ENCODE measurements at places on chromosomes 5 and 9.

- peak overlapping the region; percentile 46 for H3K27ac ChIP-seq
- no peak overlapping the region for H3K4me3 ChIP-seq
- H3K27me3 ChIP-seq, result no peaks in the 10 kb centered on the region
Observed at GRCh38 chr5:82163452-82164175, 114.5 kb downstream of the RPS23 start.

- no peak overlapping the region for H3K4me3 ChIP-seq
- no peaks in the 10 kb centered on the region for H3K36me3 ChIP-seq
- peak overlapping the region; percentile 73 for H3K27ac ChIP-seq
- H3K27me3 ChIP-seq, result no peaks in the 10 kb centered on the region
- DNase-seq, result peak; percentile 62
Observed at GRCh38 chr5:151718153-151718552, 31.4 kb upstream of the SPARC start.

DNA sequence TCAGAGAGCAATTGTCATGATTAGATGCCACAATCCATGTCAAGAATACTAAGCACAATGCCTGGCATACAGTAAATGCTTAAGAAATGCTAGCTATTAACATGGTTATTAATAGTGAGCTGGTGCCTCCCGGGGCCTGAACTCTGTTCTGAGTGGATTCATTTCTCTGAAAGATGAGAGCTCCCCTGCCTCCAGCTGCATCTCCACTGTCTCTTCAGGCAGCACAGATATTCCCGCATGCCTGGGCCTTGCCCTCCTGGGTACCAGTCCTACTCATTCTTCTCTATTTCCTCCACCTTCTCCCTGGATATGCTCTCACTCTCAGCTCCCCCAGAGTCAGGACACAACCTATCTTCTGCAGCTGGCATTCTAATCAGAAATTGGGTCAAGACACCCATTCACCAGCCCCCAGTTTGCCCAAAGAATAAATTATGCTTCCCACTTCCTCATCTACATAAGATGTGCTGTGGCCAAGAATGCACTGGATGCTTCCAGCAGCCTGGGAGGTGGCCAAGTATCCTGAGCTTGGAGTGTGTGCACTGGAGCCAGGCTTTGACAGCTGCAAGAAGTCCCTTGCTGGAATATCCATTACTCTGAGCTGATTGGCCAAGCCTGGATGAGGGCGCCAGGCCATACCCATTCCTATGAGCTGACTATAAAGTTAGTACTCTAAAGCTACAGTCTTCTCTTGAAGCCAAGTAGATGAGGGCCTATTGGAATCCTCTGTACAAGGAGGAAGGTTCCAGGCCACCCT, 669.0 kb downstream of the ACTL7B start:
- no peaks in the 10 kb centered on the region for H3K36me3 ChIP-seq
- H3K27me3 ChIP-seq, result no peaks in the 10 kb centered on the region
- DNase-seq, result no peak
- H3K4me1 ChIP-seq, result peaks cover 26% of the 10 kb centered on the region
- no peak overlapping the region for H3K27ac ChIP-seq
- no peak overlapping the region for H3K4me3 ChIP-seq

DNA sequence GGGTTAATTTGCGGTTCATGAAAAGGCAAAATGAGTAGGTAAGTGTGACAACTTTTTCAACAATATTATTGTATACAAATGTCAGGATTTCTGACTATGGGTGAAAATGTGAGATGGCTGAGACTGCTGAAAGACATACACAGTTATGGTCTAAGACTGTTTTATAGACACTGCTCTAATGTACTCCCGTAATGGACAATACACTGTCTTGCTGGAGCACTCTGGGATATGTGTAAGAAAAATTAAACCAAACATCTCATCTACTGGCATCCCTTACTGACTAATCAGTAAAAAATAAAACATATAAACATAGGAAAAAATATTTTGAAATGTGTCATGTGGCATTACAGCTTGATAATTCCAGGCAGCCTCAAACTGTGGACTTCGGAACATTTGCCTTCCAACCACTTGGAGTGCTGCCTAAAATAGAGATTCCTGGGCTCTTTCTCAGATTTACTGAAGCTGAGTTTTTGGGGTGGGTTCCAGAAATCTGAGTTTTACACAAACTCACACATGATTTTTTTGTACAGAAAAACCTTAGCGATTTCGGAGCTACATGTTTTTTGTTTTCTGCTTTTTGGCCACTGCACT, 233.9 kb upstream of the TBCA start:
- no peak overlapping the region for H3K4me3 ChIP-seq
- DNase-seq, result no peak
- H3K27ac ChIP-seq, result no peak overlapping the region
- no peaks in the 10 kb centered on the region for H3K36me3 ChIP-seq
- H3K27me3 ChIP-seq, result no peaks in the 10 kb centered on the region
- peaks cover 7% of the 10 kb centered on the region for H3K4me1 ChIP-seq

GRCh38 chr5:169757016-169757415, 119.9 kb downstream of the DOCK2 start:
- H3K36me3 ChIP-seq, result no peaks in the 10 kb centered on the region
- no peaks in the 10 kb centered on the region for H3K4me1 ChIP-seq

GRCh38 chr5:149831492-149831891, 101.4 kb downstream of the PPARGC1B start:
- no peaks in the 10 kb centered on the region for H3K36me3 ChIP-seq
- H3K4me1 ChIP-seq, result no peaks in the 10 kb centered on the region
- no peak overlapping the region for H3K4me3 ChIP-seq
- H3K27ac ChIP-seq, result no peak overlapping the region
- no peak for DNase-seq

GRCh38 chr5:173618927-173619519, 2.6 kb upstream of the BOD1 start:
- DNase-seq, result no peak
- H3K27ac ChIP-seq, result no peak overlapping the region

GRCh38 chr5:91126888-91127287, 256.2 kb downstream of the ARRDC3 start:
- H3K27me3 ChIP-seq, result no peaks in the 10 kb centered on the region
- no peak overlapping the region for H3K4me3 ChIP-seq
- DNase-seq, result no peak
- H3K4me1 ChIP-seq, result peaks cover 56% of the 10 kb centered on the region
- no peaks in the 10 kb centered on the region for H3K36me3 ChIP-seq
- H3K27ac ChIP-seq, result peak overlapping the region; percentile 71

DNA sequence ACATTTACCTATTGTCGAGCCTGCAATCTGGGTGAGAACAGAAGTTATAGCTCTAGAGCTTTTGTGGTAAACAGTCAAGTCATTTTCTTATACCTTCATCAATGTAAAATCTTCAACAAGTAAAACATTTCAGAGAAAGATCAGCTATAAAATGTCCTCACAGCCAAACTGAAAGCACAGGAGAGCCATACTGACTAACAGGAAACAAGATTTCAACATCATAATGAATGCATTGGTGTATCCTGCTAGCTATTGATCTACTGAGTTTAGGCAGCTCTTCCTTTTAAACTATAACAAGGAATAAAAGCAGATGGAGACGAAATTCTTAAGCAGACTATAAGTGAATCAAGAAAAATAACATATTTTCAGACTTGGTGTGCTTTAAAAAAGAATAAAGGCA, 1522.9 kb upstream of the WWC1 start:
- no peaks in the 10 kb centered on the region for H3K4me1 ChIP-seq
- no peaks in the 10 kb centered on the region for H3K27me3 ChIP-seq
- no peaks in the 10 kb centered on the region for H3K36me3 ChIP-seq
- no peak overlapping the region for H3K27ac ChIP-seq
- DNase-seq, result no peak
- H3K4me3 ChIP-seq, result no peak overlapping the region

- H3K4me3 ChIP-seq, result no peak overlapping the region
- no peaks in the 10 kb centered on the region for H3K36me3 ChIP-seq
- DNase-seq, result no peak
- no peaks in the 10 kb centered on the region for H3K27me3 ChIP-seq
Observed at GRCh38 chr5:136114414-136115125, 18.1 kb upstream of the SMAD5 start.

DNA sequence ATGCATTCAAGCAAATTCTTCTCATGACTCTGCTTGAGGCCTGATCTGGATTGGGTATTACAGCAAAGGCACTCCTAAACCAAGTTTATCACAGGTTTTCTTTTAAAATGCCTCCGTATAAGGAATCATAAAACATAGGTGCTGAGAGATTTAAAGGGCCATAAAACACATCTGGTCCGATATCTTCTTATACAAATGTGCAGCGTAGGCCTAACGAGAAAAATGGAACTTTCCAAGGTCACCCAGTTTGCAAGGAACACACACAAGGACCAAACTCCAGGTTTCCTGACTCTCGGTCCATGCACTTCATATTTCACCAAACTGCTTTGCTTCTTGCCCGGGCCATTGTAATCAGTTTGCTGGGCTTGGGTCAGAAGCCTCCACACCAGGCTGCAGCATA, 22.1 kb downstream of the SH3RF2 start:
- DNase-seq, result no peak
- no peak overlapping the region for H3K27ac ChIP-seq
- no peaks in the 10 kb centered on the region for H3K27me3 ChIP-seq
- H3K4me3 ChIP-seq, result no peak overlapping the region
- no peaks in the 10 kb centered on the region for H3K36me3 ChIP-seq
- no peaks in the 10 kb centered on the region for H3K4me1 ChIP-seq

GRCh38 chr5:157225469-157226422, 40.2 kb upstream of the CYFIP2 start:
- DNase-seq, result no peak
- no peaks in the 10 kb centered on the region for H3K27me3 ChIP-seq
- no peak overlapping the region for H3K4me3 ChIP-seq
- H3K27ac ChIP-seq, result no peak overlapping the region

DNA sequence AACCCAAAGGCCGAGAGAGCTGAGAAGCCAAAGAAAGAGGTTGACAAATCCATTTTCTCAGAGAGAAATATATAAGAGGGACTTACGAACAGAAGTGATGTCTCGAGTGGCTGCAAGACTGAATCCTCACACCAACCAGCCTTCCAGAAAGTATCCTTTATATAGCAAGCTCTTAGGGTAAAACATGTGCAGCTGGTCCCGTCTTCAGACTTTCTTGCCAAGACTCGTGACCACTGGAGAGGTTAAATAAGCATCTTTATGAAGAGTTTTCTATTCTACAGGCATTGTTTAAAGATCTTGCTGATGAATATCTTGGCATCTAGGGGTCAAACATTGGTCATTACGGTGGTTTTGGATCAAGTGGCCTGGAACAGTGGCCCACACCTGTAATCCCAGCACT, 16.9 kb upstream of the SLC22A4 start:
- DNase-seq, result no peak
- no peak overlapping the region for H3K4me3 ChIP-seq
- peaks cover 13% of the 10 kb centered on the region for H3K4me1 ChIP-seq
- H3K27me3 ChIP-seq, result no peaks in the 10 kb centered on the region
- no peak overlapping the region for H3K27ac ChIP-seq

- no peak overlapping the region for H3K4me3 ChIP-seq
- no peaks in the 10 kb centered on the region for H3K36me3 ChIP-seq
- no peaks in the 10 kb centered on the region for H3K27me3 ChIP-seq
- peaks cover 59% of the 10 kb centered on the region for H3K4me1 ChIP-seq
- no peak for DNase-seq
Observed at GRCh38 chr9:86275962-86276361, 6.4 kb downstream of the ISCA1 start.

GRCh38 chr5:161190086-161190485, 338.1 kb upstream of the ATP10B start:
- H3K36me3 ChIP-seq, result no peaks in the 10 kb centered on the region
- DNase-seq, result no peak
- H3K4me1 ChIP-seq, result no peaks in the 10 kb centered on the region
- no peak overlapping the region for H3K27ac ChIP-seq

GRCh38 chr5:16628376-16628775, 11.6 kb upstream of the RETREG1 start:
- no peaks in the 10 kb centered on the region for H3K27me3 ChIP-seq
- no peak overlapping the region for H3K4me3 ChIP-seq
- peak overlapping the region; percentile 11 for H3K27ac ChIP-seq
- no peak for DNase-seq

DNA sequence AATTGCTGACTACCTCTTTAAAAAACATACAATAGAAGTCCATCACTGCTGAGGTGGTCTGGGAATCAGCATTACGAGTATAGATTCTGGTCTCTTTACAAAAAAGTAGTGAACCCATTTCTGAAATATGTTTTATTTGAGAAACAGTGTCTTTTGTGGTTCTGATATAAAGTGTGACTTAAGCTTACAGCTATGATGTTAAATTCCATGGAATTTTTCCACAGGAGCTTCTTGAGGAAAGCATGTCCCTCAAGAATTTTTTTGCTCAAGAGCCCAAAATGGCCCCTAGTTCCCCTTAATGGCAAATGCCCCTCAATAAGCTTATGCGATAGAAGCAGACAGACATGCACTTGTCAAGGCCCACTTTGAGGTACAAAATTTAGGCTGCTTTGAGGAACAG, 265.7 kb downstream of the FAM170A start:
- H3K4me1 ChIP-seq, result no peaks in the 10 kb centered on the region
- no peak for DNase-seq
- no peaks in the 10 kb centered on the region for H3K36me3 ChIP-seq
- H3K27me3 ChIP-seq, result no peaks in the 10 kb centered on the region
- H3K4me3 ChIP-seq, result no peak overlapping the region
- no peak overlapping the region for H3K27ac ChIP-seq

GRCh38 chr5:58751222-58751837, 168.5 kb downstream of the RAB3C start:
- no peaks in the 10 kb centered on the region for H3K27me3 ChIP-seq
- no peaks in the 10 kb centered on the region for H3K4me1 ChIP-seq
- no peak for DNase-seq
- H3K27ac ChIP-seq, result no peak overlapping the region
- no peaks in the 10 kb centered on the region for H3K36me3 ChIP-seq

DNA sequence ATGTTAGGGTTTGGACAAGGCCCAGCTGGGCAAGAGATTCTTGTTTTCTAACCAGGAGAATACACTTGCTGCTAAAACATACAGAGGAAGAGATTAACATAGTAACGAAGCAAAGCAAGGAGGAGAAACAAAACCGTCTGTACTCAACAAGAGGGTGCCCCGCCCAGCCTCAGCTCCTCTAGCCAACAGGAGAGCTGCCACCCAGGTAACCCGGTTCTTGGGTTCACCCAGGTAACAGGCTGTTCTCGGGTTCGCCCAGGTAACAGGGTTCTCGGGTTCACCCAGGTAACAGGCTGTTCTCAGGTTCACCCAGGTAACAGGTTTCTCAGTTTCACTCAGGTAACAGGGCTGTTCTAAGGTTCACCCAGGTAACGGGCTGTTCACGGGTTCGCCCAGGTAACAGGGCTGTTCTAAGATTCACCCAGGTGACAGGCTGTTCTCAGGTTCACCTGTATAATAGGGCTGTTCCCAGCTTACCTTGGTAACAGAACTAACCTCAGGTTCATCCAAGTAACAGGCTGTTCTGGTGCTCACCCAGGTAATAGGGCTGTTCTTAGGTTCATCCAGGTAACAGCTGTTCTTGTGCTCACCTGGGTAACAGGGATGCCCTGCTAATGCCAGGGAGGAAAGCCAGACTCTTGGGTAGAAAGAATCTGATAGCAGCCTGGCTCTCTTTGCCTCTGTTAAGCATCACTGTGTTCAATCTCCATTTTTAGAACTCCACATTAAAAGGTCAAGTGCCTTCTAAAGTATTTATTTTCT, 271.6 kb downstream of the SYK start:
- no peaks in the 10 kb centered on the region for H3K36me3 ChIP-seq
- no peak overlapping the region for H3K27ac ChIP-seq
- peaks cover 30% of the 10 kb centered on the region for H3K4me1 ChIP-seq
- no peaks in the 10 kb centered on the region for H3K27me3 ChIP-seq
- H3K4me3 ChIP-seq, result no peak overlapping the region

GRCh38 chr9:14706530-14707140, 13.4 kb upstream of the ZDHHC21 start:
- H3K27me3 ChIP-seq, result no peaks in the 10 kb centered on the region
- DNase-seq, result no peak
- H3K4me1 ChIP-seq, result no peaks in the 10 kb centered on the region
- H3K36me3 ChIP-seq, result no peaks in the 10 kb centered on the region

- H3K27me3 ChIP-seq, result no peaks in the 10 kb centered on the region
- no peak for DNase-seq
- peaks cover 13% of the 10 kb centered on the region for H3K4me1 ChIP-seq
- no peak overlapping the region for H3K27ac ChIP-seq
- H3K36me3 ChIP-seq, result no peaks in the 10 kb centered on the region
Observed at GRCh38 chr5:148902478-148902877, 76.1 kb downstream of the ADRB2 start.

Data from vagina (tissue), 2 donors.